Left hindlimb (tissue), 1 donor: ENCODE measurements at places on chromosomes 1 and 21.

- no peak for DNase-seq
These were observed 143.0 kb downstream of the ZNF281 start for GRCh38 chr1:200266871-200267270.

DNA sequence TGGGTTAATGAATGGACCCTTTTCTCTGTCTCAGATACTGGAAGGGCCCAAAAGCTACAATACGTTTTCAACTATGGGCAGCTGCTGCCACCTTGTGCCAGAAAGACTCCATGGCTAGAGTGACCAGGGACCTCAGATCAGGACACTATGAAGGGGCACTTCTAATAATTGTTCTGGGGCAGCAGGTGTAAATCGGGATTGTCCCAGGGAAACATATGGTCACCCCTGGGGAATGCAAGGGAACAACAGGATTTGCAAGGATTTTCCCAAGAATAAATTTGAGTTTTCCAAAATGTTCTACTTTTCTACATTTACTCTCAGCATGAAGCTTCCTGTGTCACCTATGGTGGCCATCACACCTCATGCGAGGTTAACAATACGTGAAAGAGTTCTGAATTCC, 12.0 kb upstream of the FCAMR start:
- DNase-seq: no peak

DNA sequence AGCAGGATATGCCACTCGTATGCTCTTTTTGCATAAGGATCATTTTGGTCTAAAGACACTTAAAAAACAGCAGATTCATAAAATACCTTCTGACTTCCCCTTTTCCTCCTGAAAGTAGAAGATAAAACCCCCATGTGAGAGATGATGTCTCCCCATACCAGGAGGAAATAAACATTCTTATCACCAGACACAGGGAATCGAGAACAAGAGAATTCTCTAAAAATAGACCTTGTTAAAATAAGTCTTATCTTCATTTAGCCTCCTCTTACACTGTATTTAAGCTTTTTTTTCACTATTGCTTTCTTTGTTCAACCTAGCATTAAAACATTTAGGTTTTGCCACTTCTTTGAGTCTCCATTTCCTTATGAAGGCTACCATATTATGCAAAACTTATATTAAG, 709.3 kb downstream of the KCNT2 start:
- no peak for DNase-seq

GRCh38 chr1:41516168-41517061, 31.9 kb upstream of the EDN2 start:
- DNase-seq: peak; percentile 94

- no peak for DNase-seq
These were observed 51.2 kb upstream of the RGS7 start for GRCh38 chr1:241408170-241408569.

DNA sequence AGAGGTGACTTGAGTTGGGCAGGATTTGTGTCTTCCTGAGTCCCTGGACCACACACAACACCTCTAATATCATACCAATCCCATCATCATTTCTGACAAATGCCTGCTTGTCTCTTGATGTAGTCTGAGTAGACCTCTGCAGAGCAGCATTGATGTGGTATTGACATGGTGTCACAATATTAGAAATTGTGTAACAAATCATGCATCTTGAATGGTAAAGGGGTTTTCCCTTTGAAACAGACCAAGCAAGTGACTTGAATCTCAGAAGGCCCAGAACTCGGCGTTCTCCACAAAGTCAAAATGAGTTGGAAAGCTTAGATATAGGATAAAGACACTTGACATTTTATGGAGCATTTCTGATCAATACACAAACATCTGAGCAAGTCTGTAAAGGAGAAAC, 72.7 kb upstream of the KIRREL1 start:
- no peak for DNase-seq

DNA sequence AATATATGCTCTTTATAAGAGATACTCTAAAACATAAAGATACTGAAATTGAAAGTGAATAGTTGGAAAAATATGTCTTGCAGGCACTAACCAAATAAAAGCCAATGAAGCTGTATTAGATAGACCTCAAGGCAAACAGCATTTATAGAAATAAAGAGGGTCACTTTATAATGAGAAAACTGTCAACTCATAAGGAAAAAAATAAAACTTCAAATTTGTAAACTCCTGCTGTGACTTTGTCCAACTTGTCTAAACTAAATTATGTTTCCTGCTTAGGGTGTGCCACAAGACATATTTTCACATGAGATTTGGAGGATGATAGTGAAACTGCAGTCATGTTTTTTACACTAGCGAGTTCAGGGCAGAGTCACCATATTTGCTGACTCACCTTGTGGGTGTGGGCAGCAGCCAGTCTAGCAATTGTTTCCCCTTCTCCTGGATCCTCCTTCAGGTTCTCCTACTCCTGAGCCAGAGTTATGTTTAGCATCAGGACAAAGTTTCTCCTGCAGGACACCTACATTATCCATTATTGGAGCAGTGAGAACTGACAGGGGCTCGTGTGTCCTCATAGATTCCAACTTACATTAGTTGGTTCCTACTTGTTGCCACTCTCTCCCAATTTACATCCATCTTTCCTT, 43.8 kb downstream of the CD53 start:
- DNase-seq: no peak
